ENCODE measurements at places on chromosomes 6 and 20.

DNA sequence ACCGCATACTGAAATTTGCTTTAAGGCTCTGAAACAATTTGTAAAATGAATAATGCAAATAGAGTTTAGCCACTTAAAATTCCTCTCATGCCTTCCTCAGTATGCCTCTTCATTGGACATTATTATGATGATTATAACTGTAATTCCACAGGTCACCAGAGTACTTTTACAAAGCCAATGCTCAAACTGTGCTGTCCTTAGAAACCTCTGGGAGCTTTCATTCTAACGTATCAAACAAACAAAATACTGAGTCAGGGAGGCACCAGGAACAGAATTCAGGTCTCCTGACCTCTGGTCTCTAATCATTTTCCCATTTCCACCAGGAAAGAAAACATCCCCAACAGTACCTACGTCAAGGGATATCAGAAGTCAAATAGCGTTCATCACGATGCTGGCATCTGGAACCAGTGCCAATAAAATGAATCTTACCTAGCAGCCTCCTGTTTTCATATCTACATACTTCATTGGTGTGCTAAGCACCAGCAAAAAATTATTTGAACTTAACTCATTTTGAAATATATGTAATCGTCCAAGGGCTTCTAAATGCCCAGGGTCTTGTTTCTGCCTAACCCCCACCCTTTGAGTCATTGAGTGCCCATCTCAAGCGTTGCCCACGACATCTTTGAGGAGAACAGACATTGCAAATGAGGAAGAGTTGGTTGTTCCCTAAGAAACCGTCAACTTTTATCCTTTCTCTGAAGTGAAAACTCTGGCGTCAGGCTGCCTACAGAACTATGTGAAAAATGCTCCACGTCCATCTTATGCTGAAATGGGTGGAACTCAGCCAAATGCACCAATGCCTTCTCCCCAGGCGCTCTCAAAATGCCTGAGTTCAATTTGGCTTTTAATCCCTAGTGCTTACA lies 37.9 kb downstream of the NEDD9 start:
- DNase-seq: no peak

- DNase-seq: no peak
Measured at GRCh38 chr6:44537306-44538049, 150.0 kb downstream of the CDC5L start.

DNA sequence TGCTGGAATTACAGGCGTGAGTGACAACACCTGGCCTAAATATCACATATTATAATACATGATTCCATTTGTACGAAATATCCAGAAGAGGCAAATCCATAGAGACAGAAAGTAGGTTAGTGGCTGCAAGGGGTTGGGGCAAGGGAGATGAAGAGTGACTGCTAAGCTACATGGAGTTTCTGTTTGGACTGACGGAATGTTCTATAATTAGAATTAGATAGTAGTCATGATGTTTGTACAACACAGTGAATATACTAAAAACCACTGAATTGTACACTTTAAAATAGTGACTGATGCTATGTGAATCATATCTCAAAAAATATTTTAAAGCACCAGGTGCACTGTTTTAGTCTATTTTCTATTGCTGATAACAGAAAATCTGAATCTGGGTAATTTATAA lies 3.7 kb upstream of the HEBP2 start:
- DNase-seq: no peak

GRCh38 chr20:3712279-3712873 lies at the start of gene SIGLEC1:
TSS of gene SIGLEC1 (minus strand) at chr20:3712600. CDS start at chr20:3707128, 5,472 bp downstream.
- DNase-seq: no peak

DNA sequence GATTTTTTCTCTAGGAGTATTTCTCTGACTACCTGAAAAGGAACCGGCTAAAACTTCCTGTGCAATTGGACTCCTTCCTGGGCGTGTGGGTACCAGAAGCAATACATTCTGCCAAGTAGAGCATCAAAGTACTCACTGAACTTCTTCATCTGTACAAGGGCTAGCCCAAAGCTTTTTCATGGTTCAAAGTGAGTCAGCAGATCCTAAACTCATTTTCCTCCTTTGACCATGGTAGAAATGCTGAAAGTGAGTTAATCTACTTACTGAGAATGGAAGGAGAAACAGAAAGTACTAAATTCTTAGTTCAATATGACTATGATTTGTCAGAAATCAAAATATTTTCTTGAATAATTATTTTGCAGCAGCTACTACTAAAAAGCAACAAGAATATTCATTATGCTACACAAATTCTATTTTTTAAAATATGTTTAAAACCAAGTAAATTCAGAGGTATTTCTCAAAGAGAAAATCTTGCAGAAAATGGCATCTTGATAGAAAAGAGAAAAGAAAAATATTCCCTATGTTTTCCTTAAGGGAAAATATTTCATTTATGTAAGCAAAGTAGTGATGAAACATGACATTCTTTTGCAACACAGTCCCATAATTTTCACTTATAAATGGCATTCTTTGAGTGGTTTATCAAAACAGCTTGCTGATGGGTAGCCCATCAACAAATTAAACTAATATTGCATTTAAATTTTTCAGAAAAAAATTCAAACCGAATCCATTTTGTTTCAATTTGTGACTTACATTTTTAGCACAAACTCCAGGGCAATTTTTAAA lies 3.7 kb upstream of the BEND6 start:
- DNase-seq: no peak

GRCh38 chr6:134031696-134032255 lies 20.6 kb downstream of the SLC2A12 start:
- DNase-seq: no peak

DNA sequence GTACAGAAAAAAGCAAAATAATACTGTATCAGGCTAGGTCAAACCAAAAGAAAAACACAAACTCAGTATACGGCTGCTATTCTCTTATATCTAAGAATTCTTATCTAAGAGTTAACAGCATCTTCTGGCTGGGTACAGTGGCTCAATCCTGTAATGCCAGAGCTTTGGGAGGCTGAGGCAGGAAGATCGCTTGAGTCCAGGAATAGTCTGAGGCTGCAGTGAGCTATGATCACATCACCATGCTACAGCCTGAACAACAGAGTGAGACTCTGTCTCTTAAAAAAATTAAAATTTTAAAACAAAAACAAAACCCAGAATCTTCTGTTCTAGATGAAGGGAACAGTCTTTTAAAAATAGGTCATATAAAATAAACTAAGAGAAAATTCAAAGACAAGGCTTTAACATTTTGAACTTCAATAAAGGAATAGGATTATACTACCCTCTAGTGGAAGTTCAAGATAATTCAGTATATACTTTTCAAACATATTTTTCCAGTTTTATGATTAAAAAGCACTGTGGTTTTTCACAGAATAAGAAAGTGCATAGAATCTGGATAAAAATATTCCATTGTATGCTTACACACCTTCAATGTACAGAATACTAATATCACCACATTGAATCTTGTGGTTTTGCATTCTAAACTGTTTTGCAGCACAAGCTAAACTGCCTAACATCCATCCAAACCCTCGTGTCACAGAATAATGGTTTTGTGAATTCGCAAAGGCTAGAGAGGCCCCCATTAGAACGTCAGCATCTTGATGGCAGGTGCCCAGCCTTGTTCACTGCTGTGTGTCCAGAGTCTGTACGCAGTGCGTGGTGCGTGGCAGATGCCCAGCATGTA lies 39.3 kb downstream of the DTNBP1 start:
- DNase-seq: no peak

DNA sequence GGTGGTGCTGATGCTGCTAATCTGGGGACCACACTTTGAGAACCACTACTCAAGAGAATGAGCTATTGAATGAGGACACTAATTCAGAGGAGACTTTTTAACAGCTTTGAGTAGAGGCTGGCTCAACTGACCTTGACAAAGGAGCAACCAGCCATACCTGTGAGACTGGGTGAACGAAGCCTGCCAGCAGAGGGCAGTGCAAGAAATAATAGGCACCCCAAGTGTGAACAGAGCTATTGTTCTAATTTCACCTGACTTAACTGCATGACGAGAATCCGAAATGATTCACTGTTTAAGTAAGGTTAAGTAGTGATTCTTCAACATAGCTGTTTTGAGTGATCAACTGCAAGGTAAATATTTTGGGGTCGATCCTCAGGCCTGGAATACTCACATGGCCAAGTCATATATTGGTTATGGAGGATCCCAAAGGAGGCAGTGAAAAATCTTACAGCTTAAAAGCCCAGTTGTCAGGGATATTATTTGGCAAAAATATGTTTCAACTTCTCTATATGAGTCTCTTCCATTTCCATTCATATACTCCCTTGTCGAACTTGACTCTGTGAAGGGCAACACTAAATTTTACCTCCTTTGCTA lies 550.5 kb upstream of the MARCKS start:
- no peak for DNase-seq

- DNase-seq: no peak
Measured at GRCh38 chr6:136038531-136038930, 187.0 kb downstream of the PDE7B start.

DNA sequence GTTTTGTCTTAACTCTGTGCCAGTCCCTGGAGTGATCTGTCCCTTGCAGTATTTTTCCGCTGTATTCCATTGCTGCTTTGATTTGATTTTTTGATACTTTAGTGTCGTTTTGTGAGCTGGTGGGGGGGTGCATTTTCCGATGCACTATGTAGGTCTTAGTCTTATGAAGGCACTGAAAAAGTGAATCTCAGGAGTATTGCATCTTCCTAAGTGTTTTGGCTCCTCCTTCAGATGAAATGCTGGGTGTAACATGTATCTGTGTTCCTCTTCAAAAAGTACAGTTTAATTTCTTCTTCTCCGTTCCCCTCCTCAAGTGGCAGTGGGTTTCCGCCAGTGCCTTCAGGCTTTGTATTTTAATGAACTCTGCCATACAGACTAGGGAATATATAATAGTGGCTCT lies 580.7 kb upstream of the GJE1 start:
- DNase-seq: no peak

- no peak for DNase-seq
Measured at GRCh38 chr6:170186941-170187668, 103.8 kb downstream of the DLL1 start.

DNA sequence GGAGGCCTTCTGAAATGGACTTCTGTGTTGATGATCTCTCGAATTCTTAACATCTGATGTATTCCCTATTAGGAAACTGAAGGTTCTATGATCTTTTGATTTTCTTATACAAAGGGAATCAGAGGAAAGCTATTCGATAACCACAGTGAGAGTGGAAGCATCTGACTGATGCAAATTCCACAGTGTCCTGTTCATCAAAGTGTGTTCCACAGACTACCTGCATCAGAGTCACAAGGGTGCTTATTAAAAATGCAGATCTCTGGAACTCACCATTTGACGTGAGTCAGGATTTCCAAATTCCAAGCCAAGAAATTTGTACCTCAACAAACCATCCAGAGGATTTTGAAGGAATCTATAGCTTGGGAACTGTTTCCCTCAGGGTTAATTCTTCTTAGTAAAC lies 4.4 kb upstream of the MEP1A start:
- DNase-seq: no peak

- DNase-seq: no peak
Measured at GRCh38 chr6:168035098-168035660, 37.7 kb downstream of the KIF25 start.

DNA sequence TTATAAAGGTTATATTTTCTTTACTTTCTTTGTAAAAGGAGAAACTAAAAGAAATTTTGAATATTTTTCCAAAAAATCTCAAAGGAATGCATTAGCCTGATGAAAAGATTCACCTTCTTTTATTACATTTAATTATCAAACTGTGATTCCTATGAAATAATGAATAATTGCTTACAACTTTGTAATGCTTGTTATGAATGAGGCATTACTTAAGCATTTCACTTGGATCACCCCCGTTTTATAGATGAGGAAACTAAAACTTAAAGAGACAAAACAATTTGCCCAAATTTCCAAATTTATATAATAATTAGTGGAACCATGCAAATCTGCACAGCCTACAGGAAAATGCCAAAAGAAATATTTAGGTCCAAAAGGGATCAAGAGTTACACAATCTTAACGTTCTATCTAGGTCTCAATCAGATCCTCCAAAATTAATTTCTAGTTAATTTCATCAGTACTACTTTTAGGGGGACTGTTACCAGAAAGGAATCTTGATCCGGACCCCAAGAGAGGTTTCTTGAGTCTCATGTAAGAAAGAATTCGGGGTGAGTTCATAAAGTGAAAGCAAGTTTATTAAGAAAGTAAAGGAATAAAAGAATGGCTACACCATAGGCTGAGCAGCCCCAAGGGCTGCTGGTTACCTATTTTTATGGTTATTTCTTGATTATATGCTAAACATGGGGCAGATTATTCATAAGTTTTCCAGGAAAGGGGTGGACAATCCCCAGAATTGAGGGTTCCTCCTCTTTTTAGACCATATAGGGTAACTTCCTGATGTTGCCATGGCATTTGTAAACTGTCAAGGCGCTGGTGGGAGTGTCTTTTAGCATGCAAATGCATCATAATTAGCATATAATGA lies 288.0 kb downstream of the ADGB start:
- no peak for DNase-seq

GRCh38 chr20:62553136-62553837 lies 77.5 kb upstream of the GATA5 start:
- DNase-seq: no peak

DNA sequence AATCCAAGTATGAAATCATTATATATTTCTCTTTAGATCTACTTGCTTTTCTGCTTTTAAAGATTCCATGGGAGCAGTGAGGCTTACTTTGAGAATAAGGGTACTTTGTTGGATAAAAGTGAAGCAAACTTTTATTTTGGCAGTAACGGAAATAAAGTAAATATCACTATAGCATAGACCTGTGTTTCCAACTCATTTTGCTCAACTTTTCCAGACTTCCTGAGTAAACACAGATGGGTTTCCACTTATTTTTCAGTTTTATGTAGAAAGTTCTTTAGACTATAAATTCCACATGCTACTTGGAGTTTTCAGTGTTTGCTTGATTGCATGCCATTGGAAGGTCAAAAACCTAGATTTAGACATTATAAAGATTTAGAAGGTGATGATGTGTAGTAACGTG lies 6.2 kb downstream of the STX16 start:
- DNase-seq: no peak

GRCh38 chr6:153862139-153862538 lies 176.9 kb upstream of the OPRM1 start:
- DNase-seq: no peak

GRCh38 chr20:21339499-21339898 lies 36.4 kb downstream of the XRN2 start:
- DNase-seq: no peak

DNA sequence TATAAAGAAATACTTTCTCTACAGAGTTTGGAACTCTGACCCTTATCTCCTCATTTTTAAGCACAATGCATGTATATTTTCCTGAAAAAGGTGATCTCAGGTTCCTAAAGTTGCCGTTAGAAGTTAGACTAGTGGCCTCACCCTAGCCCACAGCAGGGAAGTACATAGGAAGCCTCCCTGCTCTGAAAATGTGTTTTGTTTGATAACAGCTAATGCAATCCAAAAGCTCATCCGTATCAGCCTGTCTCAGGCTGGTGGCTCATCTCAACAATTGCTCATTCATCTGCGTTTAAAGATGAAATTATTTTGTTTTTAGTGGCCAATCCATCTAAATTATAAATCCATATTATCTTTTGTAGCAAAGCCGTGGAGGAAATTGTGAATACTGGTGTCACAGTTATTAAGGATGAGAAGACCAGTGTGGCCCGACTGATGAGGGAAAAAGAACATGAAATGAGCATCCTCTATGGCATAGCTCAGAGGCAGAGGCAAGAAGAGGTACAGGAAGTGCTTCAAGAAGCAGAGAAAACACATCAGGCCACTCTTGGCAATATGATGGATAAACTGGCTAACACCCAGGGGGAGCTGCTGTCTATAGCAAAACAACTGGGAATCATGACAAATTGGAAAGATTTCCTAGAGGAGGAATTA lies 20.1 kb downstream of the C6orf163 start:
- DNase-seq: no peak

- no peak for DNase-seq
Measured at GRCh38 chr6:82783587-82784236, 281.9 kb downstream of the UBE3D start.

- no peak for DNase-seq
Measured at GRCh38 chr6:11785774-11786579, 7.4 kb upstream of the ADTRP start.
